ENCODE measurements at places on chromosomes 7 and 10.

DNA sequence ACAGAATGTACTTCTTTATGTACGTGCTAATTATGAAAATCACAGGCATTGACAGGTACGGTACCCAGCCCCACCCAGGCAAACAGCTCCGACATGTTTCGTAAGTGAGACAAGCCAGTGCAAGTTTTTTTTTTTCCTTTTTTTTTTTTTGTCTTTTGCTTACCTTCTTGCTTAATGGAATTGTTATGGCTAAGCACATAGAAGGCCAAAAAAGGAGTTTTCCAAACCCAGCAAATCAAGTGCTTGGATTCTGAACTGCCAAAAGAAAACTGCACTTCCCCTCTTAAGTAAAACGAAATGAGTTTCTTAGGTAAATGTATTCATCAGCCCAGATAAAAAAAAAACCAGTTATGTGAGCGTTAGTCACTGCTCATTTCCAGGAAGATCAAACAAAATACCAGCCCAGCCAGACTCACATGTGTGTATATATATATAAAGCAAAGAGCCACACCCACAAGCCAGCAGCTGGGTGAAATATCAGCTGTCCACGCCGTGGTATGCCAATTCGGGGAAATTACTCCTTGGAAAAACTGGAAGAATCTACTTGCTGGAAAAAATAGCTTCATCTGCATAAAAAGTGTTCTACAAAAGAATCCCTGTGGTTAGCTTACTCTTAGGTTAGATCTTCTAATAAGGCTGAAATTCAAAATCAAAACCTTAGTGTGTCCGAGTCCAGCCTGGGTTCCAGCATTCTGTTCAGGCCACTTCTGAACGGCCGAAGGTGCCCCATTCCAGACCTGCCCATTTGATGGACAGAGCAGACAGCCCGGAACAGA is 8.0 kb downstream of the KLF6 start:
- DNase-seq, result no peak

DNA sequence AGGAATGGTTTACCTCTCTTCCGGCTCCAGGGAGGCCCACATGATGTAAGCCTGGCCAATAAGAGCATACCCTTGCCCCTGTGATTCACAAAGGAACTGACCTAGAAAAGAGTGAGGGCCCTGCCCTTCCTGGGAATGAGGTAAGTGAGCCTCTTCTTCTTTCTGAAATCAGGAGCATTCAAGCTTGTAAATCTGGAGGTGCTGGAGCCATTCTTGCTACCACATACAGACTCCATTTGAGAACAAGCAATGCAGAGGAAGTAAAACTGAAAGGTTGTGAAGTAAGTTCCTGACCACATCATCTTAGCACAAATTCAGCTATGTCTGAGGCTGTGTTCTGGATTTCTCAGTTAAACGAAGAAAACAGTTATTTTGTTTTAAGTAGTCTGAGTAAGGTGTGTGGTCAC is 132.2 kb downstream of the CD36 start:
- no peak for DNase-seq

DNA sequence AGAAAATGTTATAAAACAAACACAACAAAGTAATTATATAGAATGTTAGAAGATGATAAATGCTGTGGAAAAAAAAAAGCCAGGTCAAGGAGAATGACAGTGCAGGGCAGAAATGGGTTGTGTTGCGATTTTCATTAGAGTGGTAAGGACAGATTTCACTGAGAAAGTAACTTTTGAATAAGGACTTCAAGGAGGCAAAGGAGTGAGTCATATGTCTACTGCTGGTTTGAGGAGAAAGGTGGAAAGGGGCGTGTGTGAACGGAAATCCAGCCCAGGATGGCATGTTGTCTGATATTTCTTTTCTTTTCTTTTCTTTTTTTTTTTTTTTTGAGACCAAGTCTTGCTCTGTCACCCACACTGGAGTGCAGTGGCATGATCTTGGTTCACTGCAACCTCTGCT is 12.3 kb upstream of the DLD start:
- DNase-seq, result no peak

DNA sequence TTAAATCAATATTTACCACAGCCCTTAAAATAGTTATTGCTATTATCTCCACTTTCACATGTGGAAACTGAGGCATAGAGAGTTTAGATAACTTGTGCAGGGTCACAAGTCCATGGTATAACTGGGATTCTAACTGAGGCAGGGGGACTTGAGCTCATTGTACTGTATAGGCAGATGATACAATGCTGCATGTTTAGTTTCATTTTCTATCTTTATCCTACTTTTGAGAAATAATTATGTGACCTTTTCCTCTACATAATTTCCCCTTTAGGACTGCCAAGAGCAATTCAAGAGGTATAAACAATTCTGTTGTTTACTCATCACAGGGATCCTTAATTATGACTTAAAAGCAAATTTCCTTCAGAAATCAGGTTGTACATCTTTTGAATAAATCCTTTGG is 193.1 kb downstream of the SUGCT start:
- DNase-seq, result no peak

DNA sequence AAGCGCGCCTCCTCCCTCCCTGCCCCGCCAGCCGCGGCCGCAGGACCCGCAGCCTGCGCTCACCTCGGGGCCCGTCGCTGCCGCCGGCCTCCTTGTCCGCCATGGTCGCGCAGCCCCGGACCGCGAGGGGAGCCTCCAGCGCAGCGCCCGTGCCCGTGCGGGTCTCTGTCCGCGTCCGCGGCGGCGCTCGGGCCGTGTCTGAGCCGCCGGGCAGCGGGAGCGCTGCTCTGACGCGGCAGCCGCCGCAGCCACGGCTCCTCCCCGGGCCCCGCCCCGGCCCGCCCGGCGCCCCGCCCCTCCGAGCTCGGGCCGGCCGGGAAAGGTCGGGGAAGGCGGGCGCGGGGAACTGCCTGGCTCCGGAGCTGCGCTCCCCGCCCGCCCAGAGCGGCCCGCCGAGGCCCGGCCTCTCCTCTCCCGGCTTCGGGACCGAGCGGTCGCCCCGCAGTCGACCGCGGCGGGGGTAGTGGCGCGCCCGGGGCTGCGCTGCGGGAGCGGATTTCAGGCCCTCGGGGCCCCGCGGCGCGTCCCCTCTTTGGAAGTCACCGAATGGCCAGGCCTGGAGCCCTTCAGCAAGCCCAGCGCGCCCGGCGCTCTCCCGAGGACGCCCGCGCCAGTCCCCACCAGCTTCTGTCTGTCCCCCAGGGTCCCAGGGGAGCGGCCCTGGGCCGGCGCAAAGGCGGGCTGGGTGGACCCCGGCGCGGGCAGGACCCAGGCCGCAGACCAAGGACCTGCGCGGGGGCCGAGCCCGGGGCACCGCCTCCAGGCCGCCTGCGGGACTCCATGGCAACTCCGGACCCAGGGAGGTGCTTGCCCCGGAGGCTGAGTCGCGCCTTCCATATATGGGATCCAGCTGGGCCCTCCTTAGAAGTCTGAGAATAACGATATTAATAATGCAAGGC is at the start of gene HSPA12A:
Gene HSPA12A, minus strand, starts transcription at position 200 of the 899 bp plus-strand sequence. Its CDS starts 97 bp downstream, at position 103.
- peak; percentile 87 for DNase-seq

DNA sequence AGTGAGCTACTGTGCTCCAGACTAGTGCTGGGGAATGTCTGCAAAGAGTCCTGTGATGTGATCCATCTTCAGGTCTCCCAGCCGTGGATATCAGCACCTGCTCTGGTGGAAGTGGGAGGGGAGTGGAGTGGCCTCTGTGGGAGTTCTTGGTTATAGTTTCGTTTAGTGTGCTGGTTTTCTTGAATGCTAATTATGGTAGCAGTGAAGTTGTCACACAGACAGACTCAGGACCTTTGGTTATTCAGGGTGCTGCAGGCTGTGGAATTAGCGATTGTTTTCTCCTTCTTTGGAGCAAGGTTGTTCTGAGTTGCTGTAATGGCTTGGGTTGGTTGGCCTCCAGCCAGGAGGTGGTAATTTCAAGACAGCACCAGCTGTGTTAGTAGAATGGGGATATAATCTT is 132.7 kb upstream of the HGF start:
- no peak for DNase-seq

GRCh38 chr7:144534655-144535395 is 131.3 kb upstream of the NOBOX start:
- no peak for DNase-seq

- no peak for DNase-seq
These were observed 1040.2 kb upstream of the SORCS1 start for GRCh38 chr10:108204528-108205305.

- DNase-seq, result no peak
These were observed 64.3 kb upstream of the CCDC6 start for GRCh38 chr10:59970396-59971368.

DNA sequence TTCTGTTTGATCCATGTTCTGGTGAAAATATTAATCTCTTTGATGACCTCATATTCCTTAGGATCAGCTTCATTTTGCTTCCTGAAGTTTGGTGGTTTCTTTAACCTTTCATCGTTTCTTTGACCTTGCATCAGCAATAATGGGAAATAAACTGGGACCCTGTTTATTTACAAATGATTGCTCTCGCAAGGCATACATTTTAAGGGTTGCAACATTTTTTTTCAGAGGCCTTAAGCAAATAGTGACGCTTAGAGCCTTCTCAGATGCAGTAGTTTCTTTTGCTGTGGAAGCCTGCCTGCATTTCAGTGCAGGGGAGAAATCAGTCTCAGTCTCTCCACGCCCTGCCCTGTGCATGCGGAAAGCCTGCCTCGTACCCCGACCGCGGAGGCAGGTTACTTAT is 139.1 kb upstream of the NPS start:
- no peak for DNase-seq
